ENCODE measurements at places on chromosomes 11 and 22.

DNA sequence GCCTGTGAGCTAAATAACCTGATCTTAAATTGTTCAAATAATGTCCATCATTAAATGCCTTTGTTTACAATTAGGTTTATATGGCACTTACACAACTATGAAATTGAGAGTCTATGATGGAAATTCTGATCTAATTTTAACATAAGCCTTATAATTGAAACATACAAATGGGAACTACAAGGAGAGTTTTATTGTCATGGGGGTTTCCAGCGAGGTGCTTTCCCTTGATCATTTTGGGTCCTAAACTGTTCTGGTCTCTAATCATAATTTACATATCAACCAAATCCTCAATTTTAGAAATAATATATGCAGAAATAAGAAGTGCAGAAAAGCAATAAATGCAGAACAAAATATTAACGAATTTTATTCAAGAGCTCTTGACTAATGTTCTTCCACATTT is 44.9 kb downstream of the RRAS2 start:
- no peak for DNase-seq

DNA sequence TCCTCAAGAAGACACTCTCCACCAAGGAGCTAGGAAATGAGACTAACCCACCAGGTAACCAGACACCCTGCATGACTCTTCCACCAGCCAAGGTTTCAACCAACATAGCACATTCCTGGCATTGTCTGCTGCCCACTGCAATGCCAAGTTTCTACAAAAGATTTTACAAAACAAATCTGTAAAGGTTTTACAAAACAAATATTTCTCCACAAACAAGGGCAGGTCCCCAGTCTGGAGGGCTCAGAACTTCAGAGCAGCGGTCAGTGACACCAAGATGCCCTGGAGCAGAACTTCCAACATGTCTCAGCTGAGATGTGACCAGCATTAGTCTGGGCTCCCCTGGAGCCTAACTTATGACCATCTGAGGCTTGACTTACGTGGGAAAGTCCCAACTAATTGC is 14.0 kb downstream of the GALNT18 start:
- DNase-seq = no peak

DNA sequence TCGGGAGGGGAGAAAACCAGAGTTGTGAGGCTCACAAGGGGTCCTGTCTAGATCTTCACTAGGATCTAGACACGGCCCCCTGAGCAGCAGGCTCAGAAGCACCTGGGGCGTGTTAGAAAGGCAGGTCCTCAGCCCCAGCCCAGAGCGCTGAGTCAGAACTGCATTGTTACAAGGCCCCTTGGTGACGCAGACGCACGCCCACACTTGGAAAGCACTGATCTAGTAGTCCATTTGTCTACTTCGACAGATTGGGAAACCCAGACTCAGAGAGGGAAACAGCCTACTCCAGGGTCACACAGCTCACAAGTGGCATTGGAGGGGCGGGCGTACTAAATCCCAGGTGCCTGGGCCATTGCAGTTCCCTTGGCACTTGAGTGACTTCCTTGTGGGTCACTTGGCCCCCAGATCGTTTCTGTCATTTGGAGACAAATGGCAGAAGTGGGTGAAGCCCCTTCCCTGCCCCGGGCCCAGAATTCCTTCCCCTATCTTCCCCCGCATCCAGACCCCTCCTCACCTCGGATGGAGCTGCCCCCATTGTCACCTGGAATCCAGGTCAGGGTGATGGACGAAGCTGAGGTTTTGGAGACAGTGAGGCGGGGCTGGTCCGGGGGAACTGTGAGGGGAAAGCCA is 110.8 kb downstream of the CEP164 start:
- no peak for DNase-seq

GRCh38 chr11:95291946-95292345 is 60.9 kb upstream of the SESN3 start:
- no peak for DNase-seq

DNA sequence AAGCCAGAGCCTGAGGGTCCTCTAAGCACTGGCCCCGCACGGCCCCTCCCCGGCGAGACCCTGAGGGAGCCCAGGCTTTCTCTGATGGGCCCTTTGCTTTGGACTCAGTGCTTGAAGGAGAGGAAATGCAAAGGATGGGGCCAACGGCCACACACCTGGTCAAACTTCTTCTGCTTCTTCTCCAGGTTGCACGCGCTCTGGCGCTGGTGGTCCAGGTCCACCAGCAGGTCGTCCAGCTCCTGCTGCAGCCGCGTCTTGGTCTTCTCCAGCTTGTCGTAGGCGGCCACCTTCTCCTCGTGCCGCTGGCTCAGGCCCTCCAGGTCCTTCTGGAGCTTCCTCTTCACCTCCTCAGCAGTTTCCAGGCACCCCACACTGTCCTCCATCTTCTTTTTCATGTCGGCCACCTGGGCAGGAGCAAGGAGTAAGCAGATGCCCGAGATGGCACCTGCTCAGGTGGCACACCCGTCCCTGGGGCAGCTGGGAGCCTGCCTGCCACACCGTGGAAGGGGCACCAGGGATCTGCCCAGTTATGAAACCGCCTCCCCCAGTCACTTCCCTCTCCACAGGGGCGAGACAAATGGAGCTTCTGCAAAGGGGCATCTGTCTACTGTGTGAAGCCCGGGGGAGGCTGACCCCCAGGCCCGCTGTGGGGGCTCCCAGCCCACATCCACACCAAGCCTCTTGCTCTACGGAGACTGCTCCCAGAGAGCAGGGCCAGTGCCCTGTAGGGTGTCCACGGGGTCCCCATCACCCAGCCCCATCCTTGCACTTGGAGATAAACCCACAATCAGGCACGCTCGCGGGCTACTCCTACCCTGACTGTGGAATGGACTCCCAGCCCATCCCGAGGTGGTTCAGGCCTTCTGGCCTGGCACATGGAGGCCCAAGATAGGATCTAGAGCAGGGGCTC is 39.2 kb downstream of the APOL1 start:
- DNase-seq = no peak

DNA sequence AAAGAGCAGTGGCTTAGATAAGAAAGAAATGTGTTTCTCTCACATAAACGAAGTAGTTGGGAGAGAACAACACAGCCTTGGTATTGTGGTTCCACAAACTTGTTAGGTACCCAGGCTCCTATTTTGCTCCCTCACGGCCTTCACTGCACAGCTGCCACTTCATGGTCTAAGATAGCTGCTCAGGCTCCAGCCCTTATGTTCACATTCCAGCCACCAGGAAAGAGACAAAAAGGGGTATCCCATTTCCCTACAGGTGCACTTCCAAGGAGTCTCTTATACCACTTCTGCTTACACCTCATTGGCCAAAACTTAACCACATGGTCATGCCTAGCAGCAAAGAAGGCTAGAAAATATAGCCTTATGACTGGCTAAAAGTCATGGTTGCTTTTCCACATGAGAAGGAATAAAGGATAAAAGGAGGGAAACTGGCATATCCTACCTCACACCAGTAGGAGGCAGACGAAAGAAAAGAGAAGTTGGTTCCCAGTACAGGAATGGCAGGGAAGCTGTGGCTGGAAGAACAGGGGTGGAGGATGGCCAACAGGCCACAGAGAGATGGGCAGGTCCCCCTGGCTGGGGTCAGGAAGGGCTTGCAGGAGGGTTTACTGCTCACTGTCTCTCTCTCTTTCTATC is 5.4 kb upstream of the HDHD5 start:
- no peak for DNase-seq

GRCh38 chr11:126140201-126140925 is 71.1 kb downstream of the RPUSD4 start:
- no peak for DNase-seq

GRCh38 chr11:14310679-14311078 is 48.3 kb downstream of the RRAS2 start:
- no peak for DNase-seq

DNA sequence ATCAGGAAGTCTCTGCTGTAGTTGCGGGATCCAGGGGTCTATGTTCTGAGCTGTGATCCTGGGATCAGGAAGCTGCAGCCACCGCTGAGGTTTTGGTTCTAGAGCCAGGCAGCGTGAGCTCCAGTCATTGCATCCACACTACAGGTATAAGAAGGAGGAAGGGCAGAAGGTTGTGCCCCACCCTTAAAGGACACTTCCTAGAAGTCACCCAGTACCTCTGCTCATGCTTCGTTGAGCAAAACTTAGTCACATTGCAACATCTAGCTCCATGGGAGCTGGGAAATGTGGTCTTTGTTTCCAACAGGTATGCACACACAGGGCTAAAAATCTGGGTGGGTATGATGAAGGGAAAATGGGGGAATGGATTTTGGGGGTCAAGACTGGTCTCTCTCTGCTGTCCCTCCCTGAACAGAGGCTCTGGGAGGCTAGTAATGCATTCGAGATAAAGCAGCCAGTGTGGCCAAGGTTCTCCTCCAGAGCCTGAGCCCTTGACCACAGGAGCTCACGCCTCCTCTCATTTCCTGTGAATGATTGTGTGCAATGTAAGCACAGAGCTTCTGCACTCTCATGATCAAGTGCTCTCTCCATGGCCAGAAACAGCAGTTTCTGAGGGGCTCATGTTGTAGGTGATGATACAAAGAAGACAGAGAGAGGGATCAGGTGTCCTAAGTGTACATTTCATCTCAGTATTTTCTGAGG is 86.8 kb upstream of the OR4B1 start:
- DNase-seq = no peak

GRCh38 chr11:102473543-102473942 is 21.0 kb upstream of the TMEM123 start:
- no peak for DNase-seq

DNA sequence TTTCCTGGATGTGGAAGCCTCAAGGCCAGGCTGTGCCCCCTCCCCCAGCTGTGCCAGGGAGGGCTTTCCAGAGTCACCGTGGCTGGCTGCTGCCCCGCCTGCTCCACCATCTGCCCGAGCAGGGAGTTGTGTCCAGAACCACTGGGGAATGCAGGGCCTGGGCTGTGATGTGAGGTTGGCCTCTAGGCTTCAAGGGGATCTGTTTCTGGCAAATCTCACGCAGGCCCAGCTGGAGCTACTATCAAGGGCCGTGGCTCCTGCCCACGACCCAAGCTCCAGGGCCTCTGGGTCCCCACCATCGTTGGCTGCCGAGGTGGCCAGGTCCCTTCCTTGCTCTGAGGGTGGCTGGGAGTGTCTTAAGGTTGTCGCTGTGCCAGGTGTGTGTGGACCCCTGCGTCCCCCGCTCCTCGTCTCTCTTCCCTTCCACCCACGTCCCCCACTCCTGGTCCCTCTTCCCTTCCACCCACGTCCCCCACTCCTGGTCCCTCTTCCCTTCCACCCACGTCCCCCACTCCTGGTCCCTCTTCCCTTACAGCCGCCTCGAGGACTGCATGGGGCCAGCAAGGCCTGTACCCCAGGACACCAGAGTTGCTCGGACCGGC is 6.1 kb downstream of the BRSK2 start:
- DNase-seq = no peak

DNA sequence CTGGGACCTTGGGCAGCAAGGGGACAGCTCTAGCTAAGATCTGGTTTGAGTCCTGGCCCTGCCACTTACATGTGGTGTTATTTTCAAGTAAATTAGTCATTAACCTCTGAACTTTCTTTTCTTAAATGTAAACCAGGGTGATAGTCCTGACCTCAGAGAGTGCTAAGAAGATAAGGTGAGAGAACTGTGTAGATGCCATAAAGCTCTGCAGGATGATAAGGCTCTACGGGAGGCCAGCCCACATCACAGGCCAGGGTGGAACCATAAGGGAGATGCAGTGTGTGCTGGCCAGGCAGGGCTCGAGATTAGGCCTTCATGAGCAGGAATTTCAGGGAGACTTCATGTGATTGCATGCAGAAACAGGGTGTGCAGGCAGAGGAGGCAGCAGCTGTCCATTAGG is 24.2 kb downstream of the NECTIN1 start:
- no peak for DNase-seq

- no peak for DNase-seq
These were observed 289.1 kb upstream of the SORL1-AS1 start for GRCh38 chr11:121741761-121742361.

DNA sequence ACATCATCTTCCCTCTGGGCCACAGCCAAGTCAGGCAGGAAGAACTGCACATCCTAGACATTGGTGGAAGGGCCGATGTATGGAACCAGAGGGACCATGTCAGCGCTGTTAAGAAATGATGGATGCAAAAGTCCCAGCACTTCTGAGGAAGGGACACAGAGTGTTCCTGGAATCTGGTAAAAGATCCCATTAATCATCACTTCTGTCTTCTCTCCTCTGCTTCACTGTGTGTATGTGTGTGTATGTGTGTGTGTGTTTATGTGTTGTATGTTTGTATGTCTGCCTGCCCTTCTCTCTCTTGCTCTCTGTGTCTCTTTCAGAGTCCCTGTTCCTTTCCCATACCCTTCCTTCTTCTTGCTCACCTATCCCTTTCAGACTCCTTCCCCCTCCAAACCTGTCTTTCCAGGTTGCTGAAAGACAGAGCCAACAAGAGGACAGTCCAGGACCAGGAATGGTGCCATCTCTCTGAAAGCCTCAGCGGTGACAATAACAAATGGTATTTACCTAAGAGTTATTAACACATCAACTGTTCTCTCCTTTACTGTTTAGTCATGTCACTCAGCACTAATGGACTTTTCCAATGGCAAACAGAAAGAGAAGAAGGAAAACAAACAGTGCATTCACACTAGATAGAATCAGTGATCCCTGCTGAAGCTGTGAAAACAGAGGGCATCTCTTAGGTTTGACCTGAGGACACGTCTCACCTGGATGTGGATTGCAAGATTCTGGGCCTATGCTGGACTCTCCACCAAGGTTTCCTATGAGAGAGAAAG is 47.1 kb downstream of the EHF start:
- no peak for DNase-seq

DNA sequence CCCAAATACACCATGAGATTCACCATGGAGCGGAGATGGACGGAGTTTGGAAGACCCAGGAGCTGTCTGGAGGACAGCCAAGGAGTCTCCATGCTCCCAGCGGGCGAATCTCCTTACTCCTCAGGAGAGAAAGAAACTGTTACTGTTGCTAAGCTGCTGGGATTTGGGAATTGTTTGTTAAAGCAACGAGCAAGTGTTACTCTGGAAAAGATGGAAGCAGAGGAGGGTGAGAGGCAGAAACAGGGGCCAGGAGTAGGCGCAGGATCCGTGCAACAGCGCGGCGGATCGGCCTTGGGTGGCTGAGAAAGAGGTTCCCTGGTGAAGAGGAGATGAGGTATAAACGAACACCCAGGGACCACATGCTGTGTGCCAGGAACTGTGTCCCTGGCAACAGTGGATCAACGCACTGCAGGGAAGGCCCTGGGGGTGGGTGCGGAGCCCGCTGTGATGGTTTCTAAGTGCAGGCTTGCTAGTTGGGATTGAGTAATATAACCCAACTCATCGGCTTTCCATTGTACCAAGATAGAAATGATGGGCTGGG is 1436.4 kb downstream of the BRD1 start:
- no peak for DNase-seq

DNA sequence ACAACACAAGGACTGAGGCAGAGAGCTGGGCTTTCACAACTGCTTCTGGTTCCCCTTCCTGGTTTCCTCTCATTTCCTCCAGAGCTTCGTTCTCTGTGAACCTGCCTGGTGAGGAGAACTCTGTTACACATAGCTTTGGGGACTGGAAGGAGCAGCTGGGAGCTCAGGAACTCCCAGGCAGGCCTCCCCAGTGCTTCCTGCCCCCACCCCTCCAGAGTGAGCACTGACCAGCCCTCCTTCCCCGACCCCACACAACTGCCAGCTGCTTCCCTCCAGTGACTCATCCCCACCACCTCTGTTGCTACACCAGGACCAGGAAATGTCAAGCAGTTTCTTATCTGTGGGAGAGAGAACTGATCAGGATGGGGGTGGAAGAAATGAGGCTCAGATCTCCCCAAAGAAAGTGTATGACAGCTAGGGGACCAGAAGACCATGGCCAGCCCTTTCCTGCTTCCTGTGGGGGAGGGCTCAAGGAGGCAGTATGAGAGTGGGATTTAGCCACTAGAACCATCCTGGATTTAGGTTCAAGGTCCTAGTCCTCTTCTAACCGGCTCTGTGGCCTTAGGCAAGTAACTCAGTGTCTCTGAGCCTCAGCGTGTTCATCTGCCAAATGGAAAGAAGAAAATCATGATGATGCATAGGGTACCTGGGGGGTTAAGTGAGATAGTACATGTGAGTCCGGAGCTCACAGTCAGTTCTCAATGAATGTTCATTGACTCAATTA is 4.5 kb upstream of the TP53I11 start:
- no peak for DNase-seq

Measured in CD4-positive, alpha-beta T cell treated with Interleukin-4 for 4 hours (primary cell).